Nephron progenitor cell (in vitro differentiated cells): ENCODE measurements at places on chromosomes 4 and X.
A peak's percentile ranks its signal among the peaks of the same experiment; 100 is the strongest.

- DNase-seq = no peak
Measured at GRCh38 chr4:82525307-82525911, 36.4 kb downstream of the TMEM150C start.

- DNase-seq = peak; percentile 61
Measured at GRCh38 chr4:173752610-173753230, 222.7 kb upstream of the HAND2 start.

- no peak for DNase-seq
Measured at GRCh38 chr4:174215057-174215456, 68.4 kb downstream of the FBXO8 start.

DNA sequence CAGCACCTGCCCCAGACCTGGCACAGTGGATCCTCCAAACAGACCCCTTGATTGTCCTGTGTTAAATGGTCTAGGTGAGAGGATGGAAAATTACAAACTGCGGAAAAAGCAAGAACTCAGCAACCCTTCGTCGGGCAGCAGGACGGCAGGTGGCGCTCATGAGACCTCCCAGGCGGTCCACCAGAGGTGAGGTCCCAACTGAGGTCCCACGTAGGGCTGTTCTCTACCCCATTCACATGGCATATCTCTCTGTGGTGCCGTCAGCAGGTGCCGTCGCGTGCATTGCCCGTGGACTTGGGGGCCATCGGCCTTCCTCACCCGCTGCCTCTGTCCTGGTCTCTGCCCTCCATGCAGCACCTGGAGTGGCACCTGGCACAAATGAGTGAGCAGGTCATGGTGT is 88.2 kb downstream of the CRMP1 start:
- DNase-seq = no peak

- no peak for DNase-seq
Measured at GRCh38 chrX:71936632-71937031, 26.0 kb downstream of the NHSL2 start.

- DNase-seq = no peak
Measured at GRCh38 chr4:85725721-85726170, 250.8 kb downstream of the ARHGAP24 start.

DNA sequence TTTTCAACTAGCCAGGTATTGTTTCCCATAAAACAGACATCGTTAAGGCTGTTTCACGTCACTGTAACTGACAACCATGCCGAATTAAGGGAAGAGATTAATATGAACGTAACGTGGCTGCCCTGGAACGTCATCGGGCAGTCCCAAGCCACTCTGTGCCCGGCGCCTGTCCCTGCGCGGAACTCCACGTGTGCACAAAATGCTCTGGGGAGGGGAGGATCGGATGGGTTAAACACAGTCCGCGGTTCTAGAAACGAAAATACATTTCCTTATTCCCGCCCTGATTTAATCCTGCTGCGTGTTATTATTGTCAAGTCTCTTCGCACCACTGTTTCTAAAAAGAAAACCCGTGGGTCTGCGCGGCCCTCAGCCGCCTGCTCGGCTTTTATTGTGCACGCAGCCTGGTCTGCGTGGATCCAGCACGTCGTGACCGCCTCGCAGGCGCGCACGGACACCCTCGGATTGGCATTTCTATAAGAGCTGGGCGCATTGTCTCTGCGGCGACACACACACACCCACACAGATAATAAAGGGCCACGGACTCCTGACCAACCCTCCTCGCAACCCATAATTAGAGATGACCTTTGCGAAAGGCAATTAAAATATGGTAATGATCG is 69.6 kb upstream of the BCOR start:
- DNase-seq = no peak

GRCh38 chr4:2689825-2690700 is 66.1 kb downstream of the TNIP2 start:
- no peak for DNase-seq

DNA sequence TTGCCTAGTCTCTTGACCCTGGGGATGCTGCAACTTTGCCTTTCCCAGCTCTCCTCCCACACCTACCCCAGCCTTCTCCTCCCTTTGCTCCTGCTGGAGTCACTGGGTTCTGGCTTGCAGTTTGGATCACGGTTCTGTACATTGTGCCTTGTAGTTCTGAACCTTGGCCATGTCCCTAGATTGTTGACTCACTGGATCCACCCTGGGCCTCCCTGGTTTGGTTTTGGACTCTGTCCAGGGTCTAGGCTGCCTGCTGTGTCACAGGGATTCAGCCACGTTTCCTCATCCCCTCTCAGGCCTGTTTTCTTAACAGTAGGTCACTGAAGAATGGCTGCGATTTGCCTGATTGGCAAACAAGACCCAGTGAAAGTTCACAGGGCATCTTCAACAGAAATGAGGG is 11.5 kb upstream of the GABRE start:
- no peak for DNase-seq

- no peak for DNase-seq
Measured at GRCh38 chr4:147332091-147332490, 148.8 kb upstream of the EDNRA start.

GRCh38 chr4:121182296-121182695 is 18.2 kb upstream of the TNIP3 start:
- DNase-seq = no peak

- DNase-seq = no peak
Measured at GRCh38 chr4:28879178-28879577, 1841.0 kb upstream of the PCDH7 start.

DNA sequence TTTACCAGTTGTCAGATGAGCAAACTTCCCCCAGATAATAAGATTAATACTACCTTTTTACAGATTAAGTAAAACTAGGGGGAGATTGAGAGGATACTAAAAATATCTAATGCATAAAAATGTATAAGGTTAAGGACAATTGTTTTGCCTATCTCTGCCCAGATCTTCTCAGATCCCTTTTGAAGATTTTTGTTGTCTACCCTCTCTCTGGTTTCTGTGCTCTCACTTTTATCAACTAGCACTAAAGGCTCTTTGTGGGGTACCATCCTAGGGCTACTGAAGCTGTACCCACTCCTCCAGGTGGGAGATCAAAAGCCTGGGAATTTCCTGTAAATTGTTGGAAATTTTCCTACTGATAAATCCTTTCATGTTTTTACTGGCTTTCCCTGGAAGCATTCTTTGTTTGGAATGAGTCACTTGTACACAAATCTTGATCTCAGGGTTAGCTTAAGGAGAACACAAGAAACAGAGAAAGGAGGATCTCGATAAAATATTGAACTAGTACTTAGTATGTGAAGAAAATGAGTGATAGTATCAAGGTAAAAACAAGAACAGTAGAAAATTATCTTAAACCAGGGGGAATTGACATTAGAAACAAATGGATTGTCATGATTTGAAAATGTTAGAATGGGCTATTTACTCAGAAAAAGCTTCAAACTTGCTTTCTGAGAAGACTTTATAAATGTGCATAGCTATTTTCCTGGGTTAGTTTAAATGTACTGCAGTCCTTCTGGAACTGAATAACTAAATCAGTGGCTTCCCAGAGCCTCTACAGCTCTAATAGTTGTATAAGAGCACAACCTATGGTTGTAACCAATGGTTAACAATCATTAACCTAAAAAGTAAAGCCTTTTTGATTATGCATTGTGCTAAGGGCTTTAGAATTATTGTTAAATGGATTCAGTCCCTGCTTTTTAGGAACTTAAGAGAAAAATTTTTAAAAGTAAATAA is 679.9 kb upstream of the MAGEB2 start:
- DNase-seq = no peak

DNA sequence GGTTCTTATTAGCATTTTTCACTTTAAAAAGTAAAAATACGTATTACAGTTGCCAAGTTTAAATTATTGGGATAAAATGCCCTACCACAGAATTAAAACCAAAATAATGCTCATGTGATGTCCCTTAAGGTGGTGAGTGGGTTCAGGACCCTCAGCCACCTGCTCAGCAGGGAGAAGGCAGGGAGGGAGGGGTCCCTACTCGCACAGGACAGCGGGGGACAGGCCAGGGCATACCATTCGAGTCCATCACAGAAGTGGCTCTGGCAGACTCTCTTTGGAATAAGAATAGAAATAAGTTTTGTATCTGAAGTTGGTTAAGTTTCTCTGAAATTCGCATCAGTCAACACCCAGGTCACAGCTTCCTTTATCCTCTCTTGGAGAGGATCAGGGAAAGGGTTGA is 37.7 kb downstream of the NOP14 start:
- no peak for DNase-seq

GRCh38 chrX:17519358-17519757 is 144.4 kb downstream of the NHS start:
- DNase-seq = no peak

- no peak for DNase-seq
Measured at GRCh38 chrX:65841263-65841662, 173.8 kb downstream of the MSN start.

GRCh38 chr4:3079694-3080123 is 5.2 kb downstream of the HTT start:
- DNase-seq = no peak

DNA sequence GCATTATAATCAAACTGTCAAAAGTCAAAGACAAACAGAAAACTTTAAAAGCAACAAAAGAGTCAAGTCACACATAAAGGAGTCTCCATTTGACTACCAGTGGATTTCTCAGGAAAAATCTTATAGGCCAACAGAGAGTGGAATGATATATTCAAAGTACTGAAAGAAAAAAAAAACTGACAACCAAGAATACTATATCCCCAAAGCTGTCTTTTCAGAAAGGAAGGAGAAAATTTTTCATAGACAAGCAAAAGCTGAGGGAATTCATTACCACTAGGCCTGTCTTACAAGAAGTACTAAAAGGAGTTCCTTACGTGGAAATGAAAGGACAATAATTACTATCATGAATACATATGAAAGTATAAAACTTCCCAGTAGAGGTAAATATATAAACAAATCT is 39.0 kb downstream of the SLC10A7 start:
- no peak for DNase-seq

DNA sequence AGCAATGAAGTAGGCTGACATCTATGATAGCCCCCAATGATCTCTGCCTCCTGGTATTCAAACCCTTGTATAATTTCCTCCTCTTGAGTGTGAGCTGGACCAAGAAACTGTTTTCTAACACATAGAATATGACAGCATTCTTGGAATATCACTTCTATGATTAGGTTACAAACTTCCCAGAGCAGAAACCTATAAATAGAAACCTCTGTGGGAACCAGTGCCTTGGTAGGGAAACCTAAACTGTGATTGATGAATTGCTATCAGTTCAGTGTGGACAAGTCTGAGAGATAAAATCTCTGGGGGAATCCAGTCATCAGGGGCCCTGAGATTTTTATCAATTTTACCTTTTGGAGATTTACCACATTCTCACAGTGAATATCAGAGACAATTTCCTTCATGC is 756.5 kb upstream of the AGA start:
- no peak for DNase-seq

DNA sequence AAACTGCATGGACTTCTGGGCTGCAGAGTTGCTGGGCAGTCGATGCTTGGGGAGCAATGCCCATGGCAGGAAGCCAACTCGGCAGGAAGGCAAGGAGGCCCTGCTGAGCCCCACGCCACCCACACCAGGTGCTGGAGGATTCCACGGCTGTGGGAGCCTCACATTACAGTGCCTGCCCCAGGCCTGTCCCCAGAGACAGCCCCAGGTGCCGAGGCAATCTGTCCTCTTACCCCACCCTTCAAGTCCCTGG is 53.9 kb downstream of the HMX1 start:
- no peak for DNase-seq

DNA sequence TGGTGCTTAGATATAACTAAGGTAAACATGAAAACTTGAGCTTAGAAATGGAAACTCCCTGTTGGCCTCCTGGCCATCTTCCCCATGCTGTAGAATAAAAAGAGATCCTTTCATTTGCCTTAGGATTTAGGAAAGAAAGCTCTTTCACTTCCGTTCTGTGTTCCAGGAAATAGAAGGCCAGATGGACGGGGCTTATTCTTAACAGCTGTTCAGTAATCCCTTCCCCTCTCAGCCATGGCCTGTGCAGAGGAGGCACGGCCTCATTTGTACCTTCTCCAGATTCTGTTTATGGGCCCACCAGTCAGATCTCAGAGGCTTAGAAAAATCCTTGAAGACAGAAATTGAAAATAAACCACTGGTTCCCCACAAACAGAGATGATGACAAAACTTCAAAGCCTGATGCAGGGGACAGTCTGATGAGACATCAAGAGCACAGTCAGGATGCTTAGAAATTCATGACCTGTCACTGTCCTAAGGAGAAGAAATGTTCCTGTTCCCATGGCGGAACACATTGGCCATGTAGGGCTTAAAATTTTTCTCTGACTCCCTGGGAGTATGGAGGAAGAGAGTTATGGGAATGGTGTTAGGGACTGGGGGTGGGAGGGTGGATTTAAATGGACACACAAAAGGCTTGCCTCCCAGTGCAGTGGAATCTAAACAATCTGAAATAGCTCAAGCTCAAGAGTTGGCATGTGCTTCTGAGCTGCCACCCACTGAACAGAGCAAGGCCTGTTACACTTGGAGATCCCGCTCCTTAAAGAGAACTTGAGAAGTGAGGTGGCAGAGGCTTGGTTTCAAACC is 188.8 kb downstream of the SOWAHB start:
- no peak for DNase-seq

GRCh38 chrX:135185795-135186443 is 14.7 kb upstream of the CT55 start:
- DNase-seq = peak; percentile 25

DNA sequence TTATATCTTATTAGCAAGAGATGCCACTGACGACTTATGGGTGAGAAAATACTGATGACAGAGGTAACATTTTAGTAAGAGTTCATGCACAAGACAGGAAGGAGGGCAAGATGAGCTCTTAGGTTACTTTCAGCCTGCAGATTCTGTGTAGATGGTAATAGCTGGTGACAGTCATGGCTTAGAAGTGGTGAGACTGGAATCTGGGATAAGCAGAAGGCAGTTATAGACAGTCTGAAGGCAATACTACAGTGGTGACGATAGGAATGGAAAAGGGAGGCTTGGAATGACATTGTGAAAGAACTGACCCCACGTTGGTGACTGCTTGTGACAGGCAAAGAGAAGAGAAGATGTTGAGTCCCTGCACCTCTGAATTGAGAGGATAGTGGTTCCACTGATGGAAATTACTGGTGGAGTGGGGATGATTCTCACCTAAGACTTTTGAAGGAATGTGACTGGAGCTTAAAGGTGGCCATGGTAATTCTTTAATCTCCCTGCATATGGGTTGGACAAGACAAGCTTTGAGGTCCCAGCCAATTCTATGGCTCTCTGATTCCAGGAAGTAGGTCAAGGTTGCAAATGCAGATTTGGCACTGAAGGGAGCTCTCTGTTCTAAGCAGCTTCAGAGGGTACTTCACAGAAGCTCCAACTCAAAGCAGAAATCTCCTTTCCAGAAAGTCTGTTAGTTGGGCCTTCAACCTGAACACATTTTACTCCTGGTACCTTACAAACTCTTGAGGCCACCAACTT is 99.7 kb downstream of the RASL11B start:
- no peak for DNase-seq

- DNase-seq = no peak
Measured at GRCh38 chrX:80807606-80807991, 2.1 kb downstream of the BRWD3 start.

- DNase-seq = no peak
Measured at GRCh38 chr4:71554025-71554424, 215.2 kb downstream of the SLC4A4 start.

GRCh38 chrX:26286836-26287235 is 70.9 kb downstream of the MAGEB5 start:
- DNase-seq = no peak
